ENCODE measurements at places on chromosomes 7 and 10. TPM values are rescaled to one million over a fixed set of nuclear protein-coding genes. Genes with fewer than 3 reads are reported as not detected.

The IDI2 gene
- total RNA-seq, result not detected

The CYTH3 gene
- total RNA-seq, result 73.4 TPM

DNA sequence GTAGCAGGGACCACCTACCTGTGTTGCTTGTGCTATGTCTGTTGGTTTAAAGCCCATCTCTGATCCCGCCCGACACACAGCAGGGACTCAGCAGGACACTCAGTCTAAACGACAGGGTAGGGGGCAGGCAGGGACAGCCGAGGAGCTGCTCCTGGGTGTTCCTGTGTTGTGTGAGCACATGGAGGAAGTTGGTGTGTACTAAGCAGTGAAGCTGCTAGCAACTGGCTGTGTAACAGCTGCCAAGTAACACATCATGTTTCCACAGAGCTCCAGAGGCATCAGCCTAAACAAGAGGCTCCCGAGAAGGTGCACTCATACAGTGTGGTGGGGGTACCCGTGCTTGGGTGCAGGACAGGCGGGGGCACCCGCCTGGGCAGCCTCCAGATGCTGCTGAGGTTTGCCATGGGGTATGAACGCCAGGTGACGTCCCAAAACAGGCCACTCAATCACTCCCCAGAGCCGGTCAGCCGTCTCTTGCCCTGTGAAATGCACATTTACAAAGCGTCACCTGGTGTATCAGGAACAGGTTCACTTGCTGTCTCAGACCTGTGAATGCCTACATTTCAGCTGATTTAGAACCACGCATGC, 59.6 kb downstream of the PTPRN2 start:
- H3K4me1 ChIP-seq, result no peaks in the 10 kb centered on the region
- no peak overlapping the region for H3K4me3 ChIP-seq
- H3K27me3 ChIP-seq, result no peaks in the 10 kb centered on the region
- no peak for DNase-seq
- H3K27ac ChIP-seq, result no peak overlapping the region

GRCh38 chr10:34033078-34033477, 698.6 kb upstream of the NRP1 start:
- H3K27ac ChIP-seq, result no peak overlapping the region
- no peaks in the 10 kb centered on the region for H3K27me3 ChIP-seq
- no peaks in the 10 kb centered on the region for H3K36me3 ChIP-seq
- H3K4me1 ChIP-seq, result no peaks in the 10 kb centered on the region

- H3K36me3 ChIP-seq, result peaks cover 6% of the 10 kb centered on the region
- H3K4me3 ChIP-seq, result no peak overlapping the region
Measured at GRCh38 chr10:91838199-91838598, 40.0 kb downstream of the TNKS2 start.

GRCh38 chr10:78255214-78255613, 221.6 kb downstream of the RPS24 start:
- H3K27me3 ChIP-seq, result peaks cover 21% of the 10 kb centered on the region
- no peaks in the 10 kb centered on the region for H3K36me3 ChIP-seq
- peak overlapping the region; percentile 24 for H3K27ac ChIP-seq
- no peak for DNase-seq
- H3K4me1 ChIP-seq, result peaks cover 8% of the 10 kb centered on the region

DNA sequence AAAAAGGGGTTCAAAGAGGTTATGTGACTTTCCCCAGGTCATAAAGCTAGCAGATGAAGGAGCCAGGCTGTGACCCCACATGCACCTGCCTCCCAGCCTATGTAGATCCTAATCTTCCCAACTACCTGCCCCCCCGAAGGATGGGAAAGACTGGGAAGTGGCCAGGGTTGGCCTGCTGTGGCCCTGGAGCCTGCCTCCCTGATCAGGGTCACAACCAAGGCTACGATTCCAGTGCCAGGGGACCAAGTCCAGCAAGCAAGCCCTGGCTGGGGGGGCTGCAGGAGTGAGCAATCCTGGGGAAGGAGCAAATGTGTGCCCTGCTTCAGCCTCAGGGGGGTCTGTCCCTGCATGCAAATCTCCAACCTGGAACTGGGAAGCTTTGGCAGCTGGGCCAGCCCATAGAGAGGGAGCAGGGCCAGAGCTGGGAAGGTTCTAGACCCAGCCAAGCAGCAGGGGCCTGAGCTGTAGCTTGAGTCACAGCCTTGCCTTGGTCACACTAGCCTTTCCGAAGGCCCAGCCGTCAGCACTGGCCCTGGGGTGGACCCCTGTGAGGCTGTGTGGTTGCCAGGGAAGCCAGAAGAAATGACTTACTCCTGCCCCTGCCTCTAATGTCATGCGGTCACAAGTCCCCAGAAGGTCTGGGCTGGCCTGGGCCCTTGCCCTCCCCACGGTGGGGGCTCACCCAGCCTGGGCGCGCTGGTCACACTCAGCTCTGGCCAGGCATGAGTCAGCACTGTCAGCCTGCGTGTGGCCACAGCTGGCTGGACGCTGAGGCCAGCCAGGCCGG, 96.4 kb upstream of the ZMIZ1 start:
- H3K4me3 ChIP-seq, result peak overlapping the region; percentile 65
- peak; percentile 67 for DNase-seq
- H3K4me1 ChIP-seq, result peaks cover 65% of the 10 kb centered on the region
- H3K36me3 ChIP-seq, result peaks cover 35% of the 10 kb centered on the region
- no peaks in the 10 kb centered on the region for H3K27me3 ChIP-seq

GRCh38 chr7:118264836-118265235, 40.3 kb downstream of the ANKRD7 start:
- H3K4me1 ChIP-seq, result no peaks in the 10 kb centered on the region
- H3K36me3 ChIP-seq, result no peaks in the 10 kb centered on the region
- no peak overlapping the region for H3K27ac ChIP-seq
- no peak for DNase-seq
- H3K27me3 ChIP-seq, result no peaks in the 10 kb centered on the region
- no peak overlapping the region for H3K4me3 ChIP-seq

The RINT1 gene
- 18.6 TPM for total RNA-seq

GRCh38 chr10:43682956-43683355, 34.3 kb upstream of the ZNF32 start:
- H3K27me3 ChIP-seq, result peaks cover 43% of the 10 kb centered on the region
- no peaks in the 10 kb centered on the region for H3K4me1 ChIP-seq
- no peaks in the 10 kb centered on the region for H3K36me3 ChIP-seq
- no peak for DNase-seq
- H3K27ac ChIP-seq, result no peak overlapping the region

GRCh38 chr10:44799966-44800365, 111.2 kb upstream of the TMEM72 start:
- no peak overlapping the region for H3K27ac ChIP-seq
- H3K36me3 ChIP-seq, result no peaks in the 10 kb centered on the region
- H3K4me1 ChIP-seq, result peaks cover 61% of the 10 kb centered on the region
- DNase-seq, result no peak
- peaks cover 18% of the 10 kb centered on the region for H3K27me3 ChIP-seq
